ENCODE measurements at places on chromosomes 16 and 17.

GRCh38 chr16:50509521-50510341 lies 38.5 kb upstream of the NKD1 start:
- no peak for DNase-seq

- no peak for DNase-seq
Observed at GRCh38 chr16:12240036-12240435, 263.5 kb downstream of the SNX29 start.

GRCh38 chr17:56937687-56938086 lies 23.2 kb downstream of the COIL start:
- DNase-seq: no peak

DNA sequence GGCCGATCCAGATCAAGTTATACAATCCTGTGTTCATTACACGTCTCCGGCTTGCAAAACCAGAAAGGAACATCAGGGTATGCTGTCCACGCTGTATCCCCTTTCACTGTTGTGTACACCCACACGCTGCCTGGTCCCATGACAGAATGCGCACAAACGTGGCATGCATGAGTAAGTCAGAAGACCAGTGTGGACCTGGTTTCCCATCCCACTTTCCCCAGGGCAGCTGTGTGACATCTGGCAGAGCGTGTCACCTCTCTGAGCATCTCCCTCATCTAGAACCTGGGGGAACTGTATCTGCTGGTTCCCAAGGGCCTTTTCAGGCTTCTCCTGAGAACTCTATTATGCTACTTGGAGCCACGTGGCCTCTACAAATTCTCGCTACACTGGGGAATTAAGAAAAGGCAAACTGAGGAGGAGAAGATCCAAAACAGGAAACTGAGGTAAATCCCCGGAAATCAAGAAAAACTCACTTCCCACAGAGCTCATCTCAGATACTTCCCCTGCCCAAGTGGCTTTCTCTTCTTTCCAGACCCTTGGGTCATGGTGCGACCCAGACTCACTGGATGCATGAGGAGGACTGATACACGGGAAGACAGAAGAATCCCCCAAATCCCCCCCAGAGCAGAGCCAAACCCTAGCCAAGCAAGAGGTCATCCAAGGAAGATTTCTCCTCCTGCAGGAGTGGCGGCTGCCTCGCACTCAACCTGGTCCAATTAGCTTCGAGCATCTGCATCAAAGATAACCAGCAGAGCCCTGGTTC lies 139.3 kb downstream of the GAS7 start:
- no peak for DNase-seq

GRCh38 chr17:56756536-56756935 lies 77.2 kb downstream of the C17orf67 start:
- DNase-seq: no peak

DNA sequence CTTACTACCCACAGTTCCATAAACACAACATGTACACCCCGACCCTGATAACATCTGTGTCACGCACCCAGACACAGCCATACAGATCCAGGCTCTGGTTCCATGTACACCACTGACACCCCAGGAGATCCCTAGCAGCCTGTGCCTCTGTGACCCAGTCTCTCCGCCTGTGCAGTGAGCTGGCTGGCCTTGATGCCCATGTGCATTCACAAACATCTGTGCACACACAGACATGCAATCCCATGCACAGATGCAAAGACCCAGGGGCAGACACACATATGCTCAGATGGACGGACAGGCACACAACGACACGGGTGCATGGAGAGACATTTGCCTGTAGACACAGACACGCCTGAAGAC lies 4.1 kb downstream of the CCDC102A start:
- no peak for DNase-seq

- no peak for DNase-seq
Observed at GRCh38 chr17:1907909-1908698, 78.3 kb downstream of the RPA1 start.

GRCh38 chr16:25041471-25041870 lies 26.3 kb upstream of the ARHGAP17 start:
- no peak for DNase-seq

DNA sequence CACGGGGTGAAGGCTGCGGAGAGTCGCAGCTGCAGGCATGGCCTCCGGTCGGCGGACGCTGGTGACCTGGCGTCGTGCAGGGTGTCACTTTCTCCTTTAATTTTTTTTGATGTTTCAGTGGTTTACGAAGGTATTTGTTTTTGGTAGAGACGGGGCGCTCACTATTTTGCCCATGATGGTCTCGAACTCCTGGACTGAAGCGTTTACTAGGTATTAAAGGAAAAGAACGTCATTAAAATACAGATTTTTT lies 17.1 kb downstream of the ZNF213 start:
- DNase-seq: no peak

All from activated CD4-positive, alpha-beta T cell treated with anti-CD3 and anti-CD28 coated beads, Interleukin-2, amount 50 U/mL, for 24 hours (primary cell).